ENCODE measurements at places on chromosomes 4 and X. TPM values are rescaled to one million over a fixed set of nuclear protein-coding genes. Genes with fewer than 3 reads are reported as not detected.

DNA sequence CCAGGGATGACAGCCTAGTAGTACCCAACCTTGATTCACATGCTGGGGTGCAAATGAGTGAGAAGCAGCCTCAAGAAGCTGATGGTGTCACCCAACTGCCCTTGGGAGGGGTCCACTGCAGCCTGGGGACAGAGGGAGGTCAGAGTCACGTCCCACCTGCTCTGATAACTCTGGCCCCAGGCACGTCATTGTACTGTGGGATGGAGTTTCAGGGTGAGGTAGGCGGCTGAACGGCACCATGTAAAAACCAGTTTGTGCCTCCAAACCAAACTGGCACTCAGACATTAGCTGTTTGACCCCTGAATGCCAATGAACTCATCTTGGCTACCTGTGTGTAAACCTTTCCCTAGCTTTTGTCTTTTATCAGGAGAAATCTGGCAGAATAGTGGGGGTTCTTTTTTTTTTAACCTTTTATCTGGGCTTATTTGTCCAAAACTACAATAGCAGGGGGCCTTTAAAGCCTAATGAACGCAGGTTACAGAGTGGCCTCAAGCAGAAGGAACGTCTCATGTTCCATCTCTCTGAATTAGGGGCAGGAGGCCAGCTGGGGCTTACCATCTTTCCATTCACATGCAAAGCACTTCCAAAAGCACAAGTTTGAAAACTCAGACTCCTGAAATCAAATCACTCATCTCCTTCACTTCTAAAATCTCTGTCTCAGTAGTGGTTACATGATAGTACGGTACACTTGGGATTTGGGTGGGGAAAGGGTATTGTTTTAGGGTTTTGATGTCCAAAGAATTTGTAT lies 89.4 kb downstream of the IRF2 start:
- no peak overlapping the region for H3K27ac ChIP-seq
- H3K4me3 ChIP-seq: no peak overlapping the region
- peaks cover 12% of the 10 kb centered on the region for H3K36me3 ChIP-seq
- DNase-seq: no peak
- no peaks in the 10 kb centered on the region for H3K27me3 ChIP-seq
- H3K4me1 ChIP-seq: peaks cover 22% of the 10 kb centered on the region

- peak; percentile 53 for DNase-seq
- no peaks in the 10 kb centered on the region for H3K27me3 ChIP-seq
- no peaks in the 10 kb centered on the region for H3K36me3 ChIP-seq
- no peak overlapping the region for H3K4me3 ChIP-seq
- H3K4me1 ChIP-seq: no peaks in the 10 kb centered on the region
- H3K27ac ChIP-seq: no peak overlapping the region
Observed at GRCh38 chr4:97646997-97647396, 496.3 kb downstream of the STPG2 start.

DNA sequence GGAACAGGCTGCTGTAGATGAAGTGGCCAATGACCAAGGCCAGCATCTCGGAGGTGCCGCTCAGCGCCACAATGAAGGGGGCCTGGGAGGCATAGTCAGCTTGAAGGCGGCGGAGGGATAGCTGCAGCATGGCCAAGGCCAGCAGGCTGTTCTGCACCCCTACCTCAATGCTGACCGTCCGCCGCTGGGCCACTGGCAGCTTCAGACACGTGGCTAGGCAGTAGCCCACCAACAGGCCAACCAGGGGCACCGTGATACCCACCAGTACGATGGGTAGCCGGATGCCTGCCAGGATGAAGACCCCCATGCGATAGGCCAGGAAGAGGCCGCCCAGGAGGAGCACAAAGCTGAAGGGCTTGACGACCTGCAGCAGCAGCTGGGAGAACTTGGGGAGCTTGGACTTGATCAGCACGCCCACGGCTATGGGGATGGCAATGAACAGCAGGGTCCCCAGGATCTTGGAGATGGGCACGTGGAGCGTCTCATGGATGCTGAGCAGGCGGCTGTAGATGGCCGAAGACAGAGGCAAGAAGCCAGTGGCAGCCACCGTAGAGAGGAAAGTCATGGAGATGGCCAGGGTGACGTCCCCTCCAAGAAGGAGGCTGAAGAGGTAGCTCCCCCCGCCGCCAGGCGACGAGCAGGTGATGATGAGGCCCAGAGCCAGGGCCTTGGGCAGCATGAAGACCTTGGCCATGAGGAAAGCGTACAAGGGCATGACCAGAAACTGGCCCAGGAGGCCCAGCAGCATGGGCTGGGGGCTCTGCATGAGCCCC lies 1.3 kb upstream of the UBL4A start:
- no peaks in the 10 kb centered on the region for H3K4me1 ChIP-seq
- no peaks in the 10 kb centered on the region for H3K27me3 ChIP-seq
- DNase-seq: no peak
- no peaks in the 10 kb centered on the region for H3K36me3 ChIP-seq
- H3K27ac ChIP-seq: peak overlapping the region; percentile 51

The TEC gene
- 12.7 TPM for total RNA-seq

DNA sequence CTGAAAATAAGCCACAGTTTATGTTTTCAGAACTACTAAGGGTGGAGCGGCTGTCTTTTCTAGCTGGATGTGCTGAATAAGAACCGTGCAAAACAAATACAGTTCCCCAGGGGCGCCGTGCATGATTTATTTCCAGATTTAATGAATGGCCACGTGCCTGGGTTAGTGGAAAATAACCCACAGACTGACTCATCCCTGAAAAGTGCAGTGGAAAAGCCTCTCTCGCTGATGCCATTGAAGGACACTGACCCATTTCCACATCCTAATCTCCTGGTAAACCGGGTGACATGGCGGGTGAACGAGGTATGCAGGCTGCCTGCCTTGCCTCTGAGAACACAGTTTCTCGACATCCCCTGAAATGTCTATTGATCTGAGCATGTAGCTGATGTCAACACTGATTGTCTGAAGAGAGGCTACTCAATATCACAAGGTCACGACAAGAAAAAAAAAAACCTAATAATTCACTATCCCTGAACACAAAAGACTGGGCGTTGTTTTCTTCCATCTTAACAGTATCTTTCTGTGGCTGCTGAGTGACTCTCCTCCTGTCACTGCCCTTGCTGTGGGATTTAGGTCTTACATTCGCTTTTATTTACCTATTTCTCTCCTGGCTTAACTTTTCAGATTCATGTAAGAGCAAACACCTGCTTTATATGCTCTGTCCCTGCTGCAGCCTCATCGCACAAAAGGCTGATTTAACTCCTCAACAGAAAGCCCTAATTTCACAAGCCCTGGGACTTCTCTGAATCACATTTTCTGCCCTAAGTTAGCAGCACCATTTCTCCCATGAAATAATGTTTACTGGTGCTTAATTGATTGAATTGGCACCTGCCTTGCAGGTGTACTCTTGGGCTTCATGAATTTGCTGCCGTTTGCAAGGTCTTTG lies 76.9 kb upstream of the SCOC start:
- no peaks in the 10 kb centered on the region for H3K27me3 ChIP-seq
- H3K4me1 ChIP-seq: peaks cover 9% of the 10 kb centered on the region
- H3K36me3 ChIP-seq: no peaks in the 10 kb centered on the region
- H3K27ac ChIP-seq: no peak overlapping the region

The TCEAL2 gene
- total RNA-seq: 11.0 TPM

DNA sequence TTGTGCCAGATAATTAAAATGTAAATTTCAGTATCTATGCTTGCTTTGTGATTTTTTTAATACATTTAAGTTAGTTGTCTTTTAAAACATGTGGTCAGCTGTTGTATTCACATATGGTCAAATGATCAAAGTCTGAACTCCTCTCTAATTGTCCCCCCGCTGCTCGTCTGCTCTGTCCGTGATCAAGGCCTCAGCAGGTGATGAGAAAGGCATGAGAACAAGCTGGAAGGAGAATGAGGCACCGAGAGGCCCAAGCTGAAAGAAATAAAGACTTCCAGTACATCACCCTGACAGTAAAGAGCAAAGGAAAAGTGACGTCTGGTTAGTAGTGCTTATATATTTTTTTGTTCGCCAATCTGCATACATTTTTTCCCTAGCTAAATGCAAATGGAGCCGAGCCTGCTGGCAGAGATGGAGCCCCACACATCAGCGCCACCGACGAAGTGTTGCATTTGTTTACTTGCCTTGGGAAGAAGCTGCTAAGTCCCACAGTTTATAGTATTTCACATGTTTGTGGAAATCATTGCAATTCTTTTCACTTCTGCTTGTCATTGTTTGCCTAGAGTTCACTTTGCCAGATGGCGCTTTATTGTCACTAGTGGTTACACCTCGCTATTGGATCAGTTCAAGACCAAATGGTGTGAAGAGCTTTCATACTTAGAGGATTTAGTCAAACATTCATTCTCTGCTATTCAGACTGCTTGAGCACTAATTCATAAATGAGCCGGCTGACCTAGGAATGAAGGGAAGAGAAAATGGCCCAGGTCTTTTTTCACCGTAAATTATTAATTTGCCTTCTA lies 181.5 kb downstream of the ZIC3 start:
- no peaks in the 10 kb centered on the region for H3K36me3 ChIP-seq
- H3K4me3 ChIP-seq: no peak overlapping the region
- H3K27me3 ChIP-seq: no peaks in the 10 kb centered on the region
- H3K4me1 ChIP-seq: no peaks in the 10 kb centered on the region
- DNase-seq: no peak
- no peak overlapping the region for H3K27ac ChIP-seq

DNA sequence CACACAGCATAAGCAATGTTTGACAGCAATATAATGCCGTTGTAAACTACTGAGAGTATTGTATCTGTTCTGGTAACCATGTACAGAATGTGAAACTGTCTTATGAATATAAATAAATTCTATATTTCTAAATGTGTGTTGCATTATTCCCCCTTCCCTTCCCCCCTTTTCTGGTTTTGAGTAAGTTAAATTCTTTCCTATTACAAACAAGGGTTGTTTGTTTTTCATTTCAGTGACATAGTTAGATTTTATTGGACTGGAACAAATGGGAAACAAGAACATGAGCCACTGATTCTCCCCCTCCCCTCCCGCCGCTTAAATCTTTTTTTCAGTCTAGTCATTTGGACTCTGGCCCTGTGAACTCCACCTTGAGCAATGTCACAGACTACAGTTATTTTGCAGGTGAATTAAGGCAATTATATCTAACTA lies 69.8 kb downstream of the GPAT3 start:
- peak overlapping the region; percentile 98 for H3K27ac ChIP-seq
- DNase-seq: peak; percentile 69
- H3K27me3 ChIP-seq: no peaks in the 10 kb centered on the region
- H3K36me3 ChIP-seq: no peaks in the 10 kb centered on the region
- no peak overlapping the region for H3K4me3 ChIP-seq
- H3K4me1 ChIP-seq: peaks cover 50% of the 10 kb centered on the region

The ARHGAP36 gene
- not detected for total RNA-seq

GRCh38 chr4:46124773-46125413 lies 1.0 kb upstream of the GABRG1 start:
- peak; percentile 10 for DNase-seq
- no peaks in the 10 kb centered on the region for H3K36me3 ChIP-seq
- H3K4me3 ChIP-seq: no peak overlapping the region

The CFAP299 gene
- total RNA-seq: 2.7 TPM

GRCh38 chr4:150784939-150785338 lies 203.0 kb downstream of the MAB21L2 start:
- no peak overlapping the region for H3K27ac ChIP-seq
- H3K36me3 ChIP-seq: no peaks in the 10 kb centered on the region
- no peak for DNase-seq
- H3K4me1 ChIP-seq: peaks cover 4% of the 10 kb centered on the region
- H3K27me3 ChIP-seq: no peaks in the 10 kb centered on the region

The PLA2G12A gene
- 37.9 TPM for total RNA-seq

The GRIA2 gene
- total RNA-seq: 1.1 TPM

- H3K4me1 ChIP-seq: no peaks in the 10 kb centered on the region
- no peak overlapping the region for H3K27ac ChIP-seq
- no peak for DNase-seq
- H3K27me3 ChIP-seq: no peaks in the 10 kb centered on the region
- H3K36me3 ChIP-seq: no peaks in the 10 kb centered on the region
Observed at GRCh38 chr4:113899271-113900070, 80.0 kb downstream of the ARSJ start.

The ZNF518B gene
- total RNA-seq: 35.0 TPM

DNA sequence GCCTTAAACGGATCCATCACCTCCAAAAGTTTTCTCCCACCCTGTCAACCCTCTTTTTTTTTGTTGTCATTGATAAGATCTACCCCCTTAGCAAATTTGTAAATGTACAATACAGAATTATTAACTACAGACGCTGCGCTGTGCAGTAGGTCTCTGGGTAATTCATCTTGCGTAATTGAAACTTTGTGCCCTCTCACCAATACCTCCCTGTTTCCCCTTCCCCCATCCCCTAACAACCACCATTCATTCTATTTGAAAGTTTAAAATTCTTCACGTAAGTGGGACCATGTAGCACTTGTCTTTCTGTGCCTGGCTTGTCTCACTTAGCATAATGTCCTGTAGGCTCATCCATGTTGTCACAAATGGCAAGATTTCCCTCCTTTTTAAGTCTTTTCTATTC lies 45.8 kb upstream of the CLDN34 start:
- H3K36me3 ChIP-seq: no peaks in the 10 kb centered on the region
- no peak overlapping the region for H3K27ac ChIP-seq
- DNase-seq: no peak
- no peak overlapping the region for H3K4me3 ChIP-seq
- no peaks in the 10 kb centered on the region for H3K4me1 ChIP-seq
- H3K27me3 ChIP-seq: no peaks in the 10 kb centered on the region

- no peaks in the 10 kb centered on the region for H3K27me3 ChIP-seq
- H3K27ac ChIP-seq: no peak overlapping the region
- no peaks in the 10 kb centered on the region for H3K36me3 ChIP-seq
- no peaks in the 10 kb centered on the region for H3K4me1 ChIP-seq
- no peak for DNase-seq
- H3K4me3 ChIP-seq: no peak overlapping the region
Observed at GRCh38 chrX:66015900-66016689, 23.8 kb downstream of the VSIG4 start.

GRCh38 chr4:157151711-157152110 lies 68.8 kb upstream of the GRIA2 start:
- no peak overlapping the region for H3K27ac ChIP-seq
- no peaks in the 10 kb centered on the region for H3K4me1 ChIP-seq
- no peaks in the 10 kb centered on the region for H3K36me3 ChIP-seq

The EDA2R gene
- total RNA-seq: 9.5 TPM

- no peaks in the 10 kb centered on the region for H3K36me3 ChIP-seq
- H3K27me3 ChIP-seq: no peaks in the 10 kb centered on the region
- peak; percentile 55 for DNase-seq
- H3K4me3 ChIP-seq: no peak overlapping the region
- H3K4me1 ChIP-seq: no peaks in the 10 kb centered on the region
Observed at GRCh38 chr4:48031802-48032525, 15.4 kb downstream of the NIPAL1 start.

Measured in thyroid gland (tissue), 4 donors.